Gastrocnemius medialis (tissue), 4 donors: ENCODE measurements at places on chromosomes 11 and 22.
A peak's percentile ranks its signal among the peaks of the same experiment; 100 is the strongest.

DNA sequence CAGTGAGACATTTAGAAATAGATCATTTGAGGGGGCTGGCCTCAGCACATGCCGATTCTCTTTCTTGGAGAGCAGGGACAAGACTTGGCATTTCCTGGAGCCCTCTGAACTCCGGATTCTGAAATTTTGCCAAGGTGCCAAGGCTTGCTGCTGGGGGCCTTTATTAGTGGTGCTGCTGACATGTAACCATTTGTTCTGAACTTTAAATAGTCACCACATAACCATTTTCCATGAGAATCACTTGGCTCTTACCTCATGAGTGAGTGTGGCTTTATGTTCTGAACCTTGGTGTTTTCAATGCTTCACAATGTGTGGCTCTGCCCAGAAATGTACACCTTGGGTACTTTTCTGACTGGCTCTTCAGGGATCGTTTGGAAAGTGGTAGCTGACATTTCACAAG is 33.3 kb downstream of the SYT13 start:
- DNase-seq, result no peak
- no peaks in the 10 kb centered on the region for H3K36me3 ChIP-seq
- H3K27ac ChIP-seq, result no peak overlapping the region

DNA sequence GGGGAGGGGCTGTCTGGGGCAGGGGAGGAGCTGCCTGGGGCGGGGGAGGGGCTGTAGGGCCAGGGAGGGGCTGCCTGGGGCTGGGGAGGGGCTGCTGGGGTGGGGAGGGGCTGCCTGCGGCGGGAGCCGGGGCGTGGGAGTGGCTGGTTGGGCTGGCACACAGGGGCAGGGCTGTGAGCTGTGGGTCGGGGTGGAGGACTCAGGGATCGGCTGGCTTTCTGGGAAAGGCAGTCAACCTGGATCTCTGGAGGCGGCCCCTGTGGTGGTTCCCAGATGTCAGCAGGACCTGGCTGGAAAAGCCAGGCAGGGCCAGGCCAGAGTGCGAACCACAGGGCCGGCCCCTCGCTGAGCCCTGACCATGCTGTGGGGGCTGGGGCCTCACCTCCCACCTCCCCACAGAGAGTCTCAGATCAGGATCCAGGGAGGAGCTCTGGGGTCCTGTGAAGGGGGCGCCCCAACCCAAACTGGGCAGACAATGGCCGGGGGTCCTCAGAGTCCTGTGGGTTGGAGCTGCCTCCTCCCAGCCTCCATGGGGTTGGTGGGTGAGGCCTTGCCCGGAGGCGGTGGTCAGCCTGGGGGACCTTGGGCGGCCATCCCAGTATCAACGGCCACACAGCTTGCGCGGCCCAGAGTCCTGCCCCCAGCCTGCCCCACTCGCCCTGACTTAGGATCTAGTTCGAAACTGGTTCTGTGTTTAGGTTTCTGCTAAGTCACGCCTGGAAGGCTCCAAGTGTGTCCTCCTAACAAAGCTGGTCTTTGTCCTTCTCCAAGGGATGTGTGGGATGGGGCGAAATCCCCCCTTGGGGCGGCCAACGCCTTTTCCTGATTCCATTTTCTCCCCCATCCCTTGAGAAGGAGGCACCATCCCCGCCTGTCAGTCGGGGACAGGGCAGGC is 1.9 kb downstream of the MUC5B start:
- no peak overlapping the region for H3K27ac ChIP-seq
- no peak for DNase-seq
- H3K36me3 ChIP-seq, result no peaks in the 10 kb centered on the region
- H3K4me1 ChIP-seq, result no peaks in the 10 kb centered on the region
- H3K27me3 ChIP-seq, result peaks cover 34% of the 10 kb centered on the region

GRCh38 chr11:27423125-27423524 is 49.5 kb downstream of the LGR4 start:
- H3K27ac ChIP-seq, result peak overlapping the region; percentile 52
- peaks cover 56% of the 10 kb centered on the region for H3K4me1 ChIP-seq
- H3K36me3 ChIP-seq, result no peaks in the 10 kb centered on the region
- H3K27me3 ChIP-seq, result no peaks in the 10 kb centered on the region

GRCh38 chr11:101034076-101034475 is 95.5 kb downstream of the PGR start:
- no peak overlapping the region for H3K27ac ChIP-seq
- H3K36me3 ChIP-seq, result no peaks in the 10 kb centered on the region
- H3K27me3 ChIP-seq, result no peaks in the 10 kb centered on the region
- DNase-seq, result peak; percentile 35

DNA sequence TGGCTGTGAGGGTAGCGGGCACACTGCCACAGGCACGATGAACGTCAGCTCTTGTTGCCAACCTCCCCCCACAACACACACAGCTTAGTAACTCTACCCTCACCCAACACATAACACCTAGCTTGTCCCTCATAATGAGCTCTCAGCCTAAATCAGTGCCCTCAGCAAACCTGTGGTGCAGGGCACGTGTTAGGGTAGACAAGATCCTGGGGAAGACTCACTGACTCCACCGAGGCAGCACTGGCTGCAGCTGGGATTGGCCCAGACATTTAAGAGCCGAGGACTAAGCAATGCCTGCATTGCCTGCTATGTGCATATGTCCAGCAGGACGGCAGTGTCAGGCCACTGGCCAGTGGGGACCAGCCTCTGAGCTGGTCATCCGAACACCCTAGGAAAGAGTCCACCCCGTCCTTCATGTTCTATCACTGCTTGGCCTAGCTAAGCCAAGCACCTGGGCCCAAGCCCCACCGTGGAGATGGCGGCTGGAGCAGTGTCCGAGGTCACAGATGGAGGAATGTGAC is 32.9 kb upstream of the TRIM29 start:
- peaks cover 4% of the 10 kb centered on the region for H3K4me1 ChIP-seq
- no peak for DNase-seq
- no peak overlapping the region for H3K27ac ChIP-seq
- H3K36me3 ChIP-seq, result no peaks in the 10 kb centered on the region
- H3K27me3 ChIP-seq, result peaks cover 32% of the 10 kb centered on the region
- no peak overlapping the region for H3K4me3 ChIP-seq

GRCh38 chr22:36144886-36145541 is 15.5 kb downstream of the APOL3 start:
- no peak overlapping the region for H3K4me3 ChIP-seq
- peaks cover 5% of the 10 kb centered on the region for H3K4me1 ChIP-seq
- H3K27me3 ChIP-seq, result no peaks in the 10 kb centered on the region
- H3K27ac ChIP-seq, result peak overlapping the region; percentile 18
- no peaks in the 10 kb centered on the region for H3K36me3 ChIP-seq

- peak overlapping the region; percentile 93 for H3K27ac ChIP-seq
- no peak for DNase-seq
- peak overlapping the region; percentile 94 for H3K4me3 ChIP-seq
- H3K27me3 ChIP-seq, result no peaks in the 10 kb centered on the region
Measured at GRCh38 chr11:62573006-62573591, 592 bp downstream of the EEF1G start.

- no peaks in the 10 kb centered on the region for H3K4me1 ChIP-seq
- no peaks in the 10 kb centered on the region for H3K27me3 ChIP-seq
- no peaks in the 10 kb centered on the region for H3K36me3 ChIP-seq
- H3K27ac ChIP-seq, result no peak overlapping the region
Measured at GRCh38 chr11:99960536-99960935, 726.6 kb upstream of the ARHGAP42 start.
